ENCODE measurements at places on chromosomes 16 and 17.

GRCh38 chr16:67017810-67018488 lies 11.0 kb upstream of the CBFB start:
- DNase-seq = peak; percentile 77

- no peak for DNase-seq
Measured at GRCh38 chr16:7303052-7303610, 29.5 kb upstream of the RBFOX1 start.

DNA sequence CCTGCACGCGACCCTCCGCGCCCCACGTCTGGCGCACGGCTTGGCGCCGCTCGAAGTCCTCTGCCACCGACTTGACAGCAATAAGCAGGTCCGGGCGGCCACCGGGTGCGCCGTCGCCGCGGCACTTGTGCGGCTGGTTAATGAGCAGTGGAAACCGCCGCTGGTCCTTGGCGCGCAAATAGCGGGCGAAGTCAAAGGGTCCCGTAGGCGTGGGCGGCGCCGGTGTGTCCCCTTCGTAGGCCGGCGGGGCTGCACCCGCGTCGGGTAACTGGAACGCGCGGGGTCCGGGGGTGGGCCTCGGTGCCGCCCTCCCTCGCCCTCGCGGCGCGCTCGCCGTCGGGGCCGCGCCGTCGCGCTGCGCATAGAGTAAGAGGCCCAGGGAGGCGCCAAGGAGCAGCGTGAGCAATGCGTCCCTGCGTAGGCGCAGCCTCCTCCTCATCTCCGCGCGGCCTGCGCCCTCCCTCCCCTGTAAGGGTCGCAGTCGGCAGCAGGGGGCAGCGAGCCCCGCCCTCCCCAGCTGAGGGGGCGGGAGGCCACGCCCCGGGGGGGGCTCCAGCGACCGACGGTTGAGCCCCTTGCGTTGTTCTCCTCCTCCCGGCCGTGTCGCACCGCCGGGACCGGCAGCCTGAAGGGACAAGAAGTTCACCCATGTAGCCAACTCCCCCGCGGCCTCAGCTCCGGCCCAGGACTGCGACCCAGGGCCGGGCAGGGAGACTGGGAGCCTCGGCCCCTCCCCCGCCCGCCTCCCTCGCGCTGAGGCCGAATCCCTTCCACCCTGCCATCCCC lies 558 bp downstream of the B3GNT9 start:
- DNase-seq = no peak

GRCh38 chr17:66662496-66662895 lies 172.4 kb upstream of the CACNG5 start:
- DNase-seq = no peak

DNA sequence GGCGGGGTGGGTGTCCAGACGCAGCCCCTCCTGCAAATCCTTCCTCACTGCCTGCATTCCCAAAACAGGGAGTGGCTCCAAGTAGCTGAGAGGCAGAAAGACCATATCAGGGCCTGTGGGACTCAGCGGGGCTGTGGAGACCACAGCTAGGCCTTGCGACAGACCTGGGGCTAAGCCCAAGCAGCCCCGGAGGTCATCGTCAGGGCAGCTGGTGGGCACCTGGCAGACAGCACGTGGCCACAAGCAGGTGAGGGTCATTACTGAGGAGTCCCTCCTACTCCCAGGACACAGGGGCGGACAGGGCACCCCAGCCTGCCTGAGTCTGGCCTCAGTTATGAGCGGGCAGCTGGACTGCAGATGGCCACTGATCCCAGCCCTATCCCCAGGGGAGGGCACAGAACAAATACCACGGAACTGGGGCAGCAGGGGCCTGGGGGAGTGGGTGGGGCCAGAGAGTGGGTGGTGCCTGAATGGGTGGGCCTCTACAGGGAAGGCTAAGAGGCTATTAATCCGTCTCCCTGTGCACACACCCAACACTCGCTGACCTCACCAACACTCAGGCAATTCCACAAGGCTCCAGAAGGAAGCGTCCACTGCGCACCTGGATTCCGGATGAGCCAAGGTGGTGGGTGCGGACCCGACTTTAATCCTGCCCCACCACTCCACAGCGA lies 8.5 kb downstream of the HS3ST6 start:
- DNase-seq = peak; percentile 17

DNA sequence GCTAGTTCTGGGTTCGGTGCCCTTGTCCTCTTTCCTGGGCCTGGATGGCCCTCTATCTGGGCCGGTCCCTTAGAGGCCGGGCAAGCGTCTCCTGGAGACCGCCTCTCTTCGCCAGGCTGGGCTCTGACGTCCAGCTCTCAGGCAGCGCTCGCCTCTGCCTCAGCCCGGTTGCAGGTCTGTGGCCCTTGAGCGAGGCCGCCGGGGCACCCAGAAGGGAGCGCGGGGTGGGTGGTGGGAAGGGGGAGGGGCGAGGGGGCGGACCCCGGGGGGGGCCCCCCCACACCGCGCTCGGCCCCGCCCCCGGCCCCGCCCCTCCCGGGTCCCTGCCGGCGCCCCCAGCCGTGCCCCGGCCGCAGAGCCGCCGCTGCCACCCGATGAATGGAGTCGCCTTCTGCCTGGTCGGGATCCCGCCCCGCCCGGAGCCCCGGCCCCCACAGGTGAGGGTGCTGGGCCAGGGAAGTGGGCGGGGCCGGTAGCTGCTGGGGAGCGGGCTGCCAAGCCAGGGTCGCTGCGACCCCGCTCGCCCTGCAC lies at the start of gene ARHGAP23:
TSS of gene ARHGAP23 (plus strand) at position 353 of the 531 bp plus-strand sequence. CDS start at position 375, 22 bp downstream.
- DNase-seq = no peak

DNA sequence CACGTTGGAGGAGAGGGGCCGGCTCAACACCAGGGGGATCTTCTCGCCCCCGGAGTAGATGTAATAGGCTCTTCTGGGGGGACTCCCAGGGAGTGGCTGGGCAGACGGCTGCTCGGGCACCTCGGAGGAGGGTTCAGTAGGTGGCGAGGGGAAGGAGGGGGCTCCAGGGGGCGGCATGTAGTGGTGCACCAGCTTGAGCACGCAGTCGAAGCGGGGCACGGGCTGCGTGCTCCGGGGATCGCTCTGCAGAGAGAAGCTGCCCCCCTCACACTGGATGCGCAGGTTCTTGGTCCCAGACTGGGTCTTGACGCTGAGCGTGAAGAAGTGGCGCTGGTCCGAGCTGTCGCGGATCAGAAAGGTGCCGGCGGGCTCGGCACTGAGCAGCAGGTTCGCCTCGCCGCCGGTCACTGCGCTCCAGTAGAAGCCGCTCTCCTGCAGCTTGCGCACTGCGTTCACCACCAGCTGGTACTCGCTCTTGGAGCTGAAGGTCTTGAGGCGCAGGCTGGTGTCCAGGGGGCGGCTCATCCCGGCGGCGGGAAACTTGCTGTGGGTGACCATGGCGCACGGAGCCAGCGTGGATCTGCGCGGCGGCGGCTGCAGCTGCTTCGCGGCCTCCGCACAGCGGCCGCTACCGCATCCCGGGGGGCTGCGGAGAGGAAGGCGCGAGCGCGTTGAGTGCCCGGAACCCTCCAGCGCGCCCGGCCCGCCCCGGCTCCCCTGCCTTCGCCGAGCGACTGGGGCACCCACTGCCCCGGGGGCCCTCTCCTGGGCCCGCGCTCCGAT lies 1.1 kb downstream of the SOCS3 start:
- no peak for DNase-seq

- peak; percentile 71 for DNase-seq
Measured at GRCh38 chr17:49567871-49568694, 7.6 kb upstream of the NXPH3 start.

DNA sequence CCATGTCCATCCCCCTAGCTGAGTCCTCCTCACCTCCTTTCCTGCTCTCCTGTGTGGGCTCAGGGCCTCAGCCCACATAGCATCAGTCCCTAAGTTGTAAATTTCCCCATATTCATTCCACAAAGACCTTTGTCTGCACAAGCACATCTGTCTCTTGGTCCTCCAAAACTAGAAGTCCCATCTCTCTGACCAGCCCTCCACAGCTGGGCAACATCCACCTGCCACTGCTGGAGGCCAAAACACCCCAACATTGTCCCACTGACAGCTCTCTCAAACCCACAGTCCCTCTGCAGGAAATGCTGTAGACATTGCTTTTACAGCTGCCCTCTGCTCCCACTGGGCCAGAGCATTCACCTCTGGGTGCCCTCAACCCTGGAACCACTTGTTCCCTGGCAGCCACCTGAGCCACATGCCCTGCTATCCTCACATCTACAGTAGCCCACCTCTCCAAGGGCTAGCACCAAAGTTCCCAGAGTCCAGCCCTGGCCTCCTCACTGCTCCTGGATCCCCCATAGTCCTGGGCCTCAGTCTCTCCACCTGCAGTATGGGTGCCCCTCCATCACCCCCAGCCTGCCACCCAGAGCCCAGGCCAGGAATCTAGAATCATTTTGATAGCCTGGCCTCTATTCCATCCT lies 1722.7 kb downstream of the TP53TG3F start:
- DNase-seq = no peak

- no peak for DNase-seq
Measured at GRCh38 chr17:42623732-42624596, 14.5 kb downstream of the TUBG1 start.

DNA sequence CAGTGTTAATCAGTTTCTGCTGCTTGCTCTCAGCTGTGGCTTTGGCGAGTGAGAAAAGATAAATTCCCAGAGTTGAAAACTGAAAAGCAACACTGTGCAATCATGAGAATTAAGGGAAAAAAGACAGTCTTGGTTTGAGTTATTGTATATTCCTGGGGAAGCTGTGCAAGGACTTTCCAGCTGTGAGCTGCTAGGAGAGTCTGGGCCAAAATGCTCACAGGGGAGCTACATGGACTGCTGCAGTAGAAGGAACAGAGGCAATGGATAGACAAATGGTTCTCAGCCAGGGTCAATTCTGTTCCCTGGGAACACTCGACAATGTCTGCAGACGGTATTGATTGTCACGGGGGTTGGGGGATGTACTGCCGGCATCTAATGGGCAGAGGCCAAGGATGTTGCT lies 102.0 kb upstream of the ADAMTS18 start:
- no peak for DNase-seq

- no peak for DNase-seq
Measured at GRCh38 chr16:55324285-55325079, 479 bp downstream of the IRX6 start.

DNA sequence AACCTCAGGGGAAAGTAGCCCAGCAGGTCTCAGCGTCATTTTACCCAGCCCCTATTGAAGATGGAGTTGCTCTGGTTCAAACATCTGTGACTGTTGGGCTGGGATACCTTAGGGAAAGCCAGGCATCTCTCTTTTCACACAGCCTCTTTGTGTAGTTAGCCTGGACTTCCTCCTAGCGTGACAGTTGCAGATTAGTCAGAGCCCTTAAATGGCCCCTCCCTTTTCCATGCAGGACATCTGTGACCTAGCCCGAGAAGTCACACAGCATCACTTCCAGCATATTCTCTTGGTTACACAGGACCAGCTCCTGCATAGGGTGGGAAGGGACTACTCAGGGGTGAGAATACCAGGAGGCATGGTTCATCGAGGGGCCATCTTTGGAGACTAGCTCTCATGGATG lies 375.0 kb upstream of the RBFOX1 start:
- no peak for DNase-seq

DNA sequence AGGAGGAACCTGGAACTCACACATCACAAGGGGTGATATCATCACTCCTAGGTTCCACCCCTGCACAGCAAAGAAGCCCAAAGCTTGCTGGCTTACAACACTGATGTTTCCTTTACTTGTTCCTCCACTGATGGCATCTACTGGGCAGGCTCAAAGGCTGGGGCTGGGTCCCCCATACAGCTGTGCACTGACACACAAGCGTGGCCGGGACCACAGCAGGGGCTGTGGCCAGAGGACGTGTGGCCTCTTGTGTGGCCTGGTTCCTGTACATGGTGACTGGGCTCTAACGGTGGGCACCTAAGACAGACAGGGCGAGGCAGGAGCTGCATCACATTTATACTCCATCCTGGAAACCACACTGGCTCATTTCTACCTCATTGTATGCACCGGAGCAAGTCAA lies 264.4 kb upstream of the FOXF1 start:
- no peak for DNase-seq

DNA sequence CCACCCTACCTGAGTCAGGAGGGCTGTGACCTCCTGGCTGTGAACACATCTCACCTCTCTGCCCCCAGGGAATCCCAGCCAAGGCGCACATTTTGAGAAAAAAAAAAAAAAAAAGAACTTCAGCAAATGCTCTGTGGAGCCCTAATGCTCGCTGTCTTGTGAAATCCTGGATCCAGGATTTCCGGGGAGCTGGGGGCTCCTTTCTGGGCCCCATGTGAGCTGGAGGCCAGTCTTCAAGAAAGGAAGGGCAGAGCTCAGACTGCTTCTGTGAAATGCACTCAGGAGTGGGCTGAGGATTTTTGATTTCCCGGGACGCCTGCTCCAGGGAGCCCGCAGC lies 36.0 kb upstream of the EMP2 start:
- DNase-seq = peak; percentile 35

DNA sequence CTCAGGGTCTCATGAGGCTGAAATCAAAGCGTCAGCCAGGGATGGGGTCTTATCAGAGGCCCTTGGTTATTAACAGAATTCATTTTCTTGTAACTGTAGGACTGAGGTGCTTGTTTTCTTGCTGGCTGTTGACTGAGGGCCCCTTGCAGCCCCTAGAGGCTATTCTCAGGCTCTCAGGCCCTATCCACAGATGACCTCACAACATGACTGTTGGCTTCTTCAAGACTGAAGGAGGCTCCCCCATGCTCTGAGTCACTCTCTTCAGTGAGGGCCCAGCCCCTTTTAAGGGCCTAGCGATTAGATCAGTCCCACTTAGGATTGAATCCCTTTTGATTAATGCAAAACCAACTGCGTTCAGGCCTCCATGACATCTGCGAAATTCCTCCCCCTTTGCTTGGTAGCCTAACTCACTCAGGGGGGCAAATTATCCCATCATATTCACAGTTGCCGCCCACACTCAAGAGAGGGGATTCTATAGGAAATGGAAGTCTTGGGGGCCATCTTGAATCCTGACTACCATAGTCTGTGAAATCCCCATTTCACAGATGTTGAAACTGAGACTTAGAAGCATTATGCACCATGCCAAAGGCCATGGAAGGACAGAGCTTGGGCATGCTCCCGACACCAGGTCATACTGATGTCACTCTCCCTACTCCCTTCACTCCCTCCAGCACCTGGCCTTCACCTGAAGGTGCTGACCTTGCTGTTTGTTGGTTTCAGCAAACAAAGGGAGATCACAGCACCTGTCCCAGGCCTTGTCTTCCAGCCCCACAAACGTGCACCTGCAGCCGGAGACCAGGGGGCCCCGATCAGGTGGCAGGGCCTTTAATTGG lies 592.3 kb downstream of the MAF start:
- no peak for DNase-seq

DNA sequence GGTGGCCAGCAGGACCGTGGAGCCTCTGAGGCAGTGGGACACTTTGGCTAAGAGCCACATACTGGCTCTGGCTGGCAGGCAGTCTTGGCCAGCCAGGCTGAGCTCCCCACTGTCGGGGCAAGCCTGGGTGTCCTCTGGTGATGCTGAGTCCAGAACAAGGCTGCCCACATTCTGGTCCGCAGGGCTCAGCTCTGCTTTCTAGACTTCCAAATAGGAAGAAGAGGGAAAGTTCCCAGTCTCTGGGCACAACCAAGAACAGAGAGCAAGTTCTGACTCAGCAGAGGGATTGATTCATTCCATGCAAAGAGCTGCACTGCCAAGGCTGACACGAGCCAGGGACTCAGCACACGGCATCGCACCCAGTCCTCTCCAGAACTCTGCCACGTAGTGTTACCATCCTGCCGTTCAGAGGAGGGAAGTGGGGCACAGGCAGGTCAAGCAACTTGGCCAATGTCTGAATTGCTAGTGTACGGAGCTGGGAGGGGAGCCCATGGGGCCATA lies 58.9 kb downstream of the NOS2 start:
- no peak for DNase-seq
